ENCODE measurements at places on chromosomes 3 and 15.

DNA sequence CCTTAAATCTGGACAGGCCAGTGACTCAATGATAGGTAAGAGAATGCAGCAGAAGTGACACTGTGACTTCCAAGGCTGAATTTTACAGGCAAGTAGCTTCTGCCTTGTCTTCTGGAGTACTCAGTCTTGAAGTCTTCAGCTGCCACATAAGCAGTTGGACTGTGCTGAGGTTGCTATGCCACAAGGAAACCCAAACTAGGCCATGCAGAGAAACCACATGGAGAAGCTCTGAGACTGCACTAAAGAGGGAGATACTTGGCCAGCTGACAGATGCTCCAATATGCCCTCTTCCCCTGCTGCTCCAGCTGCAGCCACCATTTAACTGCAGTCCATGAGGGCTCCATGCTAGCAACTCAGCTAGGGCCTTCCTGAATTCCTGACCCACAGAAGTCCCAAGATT, 119.4 kb upstream of the GADL1 start:
- no peak for DNase-seq

DNA sequence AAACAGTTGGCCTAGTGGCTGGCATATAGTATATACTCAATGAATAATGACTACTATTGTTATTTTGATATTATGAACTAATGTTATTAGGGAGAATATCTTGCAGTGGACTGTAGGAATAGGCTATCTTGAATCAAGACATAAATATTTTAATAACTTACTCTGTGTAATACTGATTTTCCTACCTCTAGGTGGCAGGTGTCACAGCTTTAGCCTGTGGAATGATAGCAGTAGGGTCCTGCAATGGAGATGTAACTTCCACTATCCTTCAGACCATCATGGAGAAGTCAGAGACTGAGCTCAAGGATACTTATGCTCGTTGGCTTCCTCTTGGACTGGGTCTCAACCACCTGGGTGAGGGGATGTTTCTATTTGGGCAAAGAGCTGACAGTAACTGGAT, 6.5 kb downstream of the PSMD2 start:
- DNase-seq, result no peak

DNA sequence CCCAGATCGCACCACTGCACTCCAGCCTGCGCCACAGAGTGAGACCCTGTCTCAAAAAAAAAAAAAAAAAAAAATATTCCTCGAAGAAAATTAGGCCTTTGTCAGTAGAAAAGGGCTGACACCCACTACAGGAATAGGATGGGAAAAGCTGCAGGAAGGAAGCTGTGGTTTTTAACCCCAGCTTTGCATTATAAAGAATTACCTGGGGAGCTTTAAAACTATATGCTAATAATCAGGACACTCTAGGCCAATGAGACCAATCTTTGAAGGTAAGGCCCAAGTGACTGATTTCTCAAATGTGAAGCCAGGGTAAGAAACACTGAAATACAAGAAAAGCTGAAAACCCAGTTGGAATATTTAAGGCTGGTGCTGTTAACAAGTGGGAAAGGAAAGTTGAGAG, 74.3 kb downstream of the RBPMS2 start:
- no peak for DNase-seq

DNA sequence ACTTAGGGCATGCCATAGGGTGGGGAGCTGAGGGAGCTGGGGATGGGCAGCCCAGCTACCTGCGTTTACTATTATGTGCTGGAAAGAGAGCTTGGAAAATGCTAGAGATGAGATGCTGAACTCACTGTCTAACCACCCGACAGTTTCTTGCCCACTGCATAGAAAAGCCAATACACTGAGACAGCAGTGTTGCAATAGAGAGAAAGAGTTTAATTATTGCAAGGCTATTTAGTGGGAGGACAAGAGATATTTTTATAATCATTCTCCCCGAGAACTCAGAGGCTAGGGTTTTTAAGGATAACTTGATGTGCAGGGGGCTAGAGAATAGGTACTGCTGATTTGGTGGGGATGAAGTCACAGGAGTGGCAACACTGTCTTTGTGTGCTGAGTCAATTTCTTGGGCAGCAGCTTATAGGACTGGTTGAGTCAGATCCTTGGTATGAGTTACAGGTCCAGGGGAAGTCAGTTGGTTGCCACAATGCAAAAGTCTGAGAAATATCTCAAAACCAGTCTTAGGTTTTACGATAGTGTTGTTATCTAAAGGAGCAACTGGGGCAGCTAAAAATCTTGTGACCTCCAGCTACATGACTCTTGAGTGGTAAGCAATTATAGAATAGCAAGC, 205.9 kb downstream of the GABRG3 start:
- no peak for DNase-seq

- no peak for DNase-seq
These were observed 292 bp downstream of the USP4 start for GRCh38 chr3:49339581-49339940.

- DNase-seq, result no peak
These were observed 32.6 kb downstream of the RTP4 start for GRCh38 chr3:187400756-187401155.

DNA sequence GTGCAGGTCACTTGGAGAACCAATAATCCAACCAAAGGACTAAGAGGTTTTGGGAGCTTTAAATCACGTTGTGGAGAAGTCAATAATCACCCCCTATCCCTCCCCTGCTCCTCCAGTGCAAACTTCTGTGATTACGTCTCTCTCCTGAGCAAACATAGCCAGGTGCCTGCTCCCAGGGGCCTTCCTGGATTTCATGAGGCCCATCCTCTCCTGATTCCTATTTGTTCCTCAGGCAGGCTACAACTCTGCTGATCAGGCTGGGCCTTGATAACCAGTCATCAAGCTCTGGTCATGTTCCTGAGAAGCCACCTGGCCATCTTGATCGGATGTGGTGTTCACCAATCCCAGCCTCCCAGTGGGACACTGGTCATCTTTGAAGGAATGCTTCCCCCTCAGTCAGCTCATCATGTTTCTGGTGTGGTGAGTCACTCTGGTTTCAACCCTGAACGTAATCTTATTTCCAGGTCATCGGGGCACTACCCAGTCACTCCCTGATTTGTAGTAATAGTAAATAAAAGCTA, 2.9 kb upstream of the ZNF710 start:
- DNase-seq, result no peak
